ENCODE measurements at places on chromosomes 4 and X.

DNA sequence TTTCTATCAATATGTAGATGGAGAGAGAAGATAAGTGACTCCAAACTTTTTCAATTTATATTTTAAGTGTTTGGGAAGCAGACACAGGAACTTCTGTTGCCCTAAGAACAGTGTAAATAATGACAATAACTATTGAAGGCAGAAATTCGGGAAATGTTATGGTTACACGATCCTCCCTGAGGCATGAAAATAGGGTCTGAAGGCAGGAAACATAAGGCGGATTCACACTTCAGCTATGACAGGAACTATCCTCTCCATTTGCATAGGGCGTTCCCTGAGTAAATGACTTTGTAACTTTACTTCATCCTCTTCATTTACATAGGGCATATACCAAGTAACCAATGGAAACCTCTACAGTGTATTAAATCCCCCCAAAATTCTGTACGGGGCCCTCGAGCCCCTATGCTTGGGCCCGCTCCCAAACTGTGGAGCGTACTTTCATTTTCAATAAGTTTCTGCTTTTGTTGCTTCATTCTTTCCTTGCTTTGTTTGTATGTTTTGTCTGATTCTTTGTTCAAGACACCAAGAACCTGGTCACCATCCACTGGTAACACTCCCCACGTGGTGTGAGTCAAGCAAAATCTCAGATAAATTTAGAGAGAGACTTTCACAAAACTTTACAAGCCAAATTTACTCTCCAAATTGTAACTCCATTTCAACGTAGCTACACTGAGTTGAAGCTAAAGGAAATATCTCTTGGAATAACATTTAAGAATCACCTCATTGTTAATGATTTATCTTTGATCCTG, 2504.3 kb downstream of the ARAP2 start:
- no peak for DNase-seq

DNA sequence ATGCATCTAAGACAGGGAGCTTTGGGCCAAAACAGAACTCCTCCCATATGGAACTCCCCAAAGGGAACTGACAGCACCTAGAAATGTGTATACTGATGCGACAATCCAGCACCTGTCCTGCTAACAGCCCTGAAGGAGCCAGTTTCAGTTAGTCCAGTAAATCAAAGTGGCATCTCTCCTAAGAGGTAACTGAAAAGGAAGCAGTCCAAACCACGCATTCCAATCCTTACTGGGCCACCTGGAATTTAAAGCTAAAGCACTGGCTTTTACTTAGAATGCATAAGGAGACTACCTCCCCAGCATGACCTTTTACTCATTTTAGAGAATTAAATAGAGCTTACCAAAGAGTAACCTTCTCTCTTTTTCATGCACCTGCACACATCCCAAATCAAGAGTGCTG, 586.8 kb upstream of the PITX2 start:
- no peak for DNase-seq

GRCh38 chrX:54447461-54447860, 7.3 kb downstream of the TSR2 start:
- no peak for DNase-seq

DNA sequence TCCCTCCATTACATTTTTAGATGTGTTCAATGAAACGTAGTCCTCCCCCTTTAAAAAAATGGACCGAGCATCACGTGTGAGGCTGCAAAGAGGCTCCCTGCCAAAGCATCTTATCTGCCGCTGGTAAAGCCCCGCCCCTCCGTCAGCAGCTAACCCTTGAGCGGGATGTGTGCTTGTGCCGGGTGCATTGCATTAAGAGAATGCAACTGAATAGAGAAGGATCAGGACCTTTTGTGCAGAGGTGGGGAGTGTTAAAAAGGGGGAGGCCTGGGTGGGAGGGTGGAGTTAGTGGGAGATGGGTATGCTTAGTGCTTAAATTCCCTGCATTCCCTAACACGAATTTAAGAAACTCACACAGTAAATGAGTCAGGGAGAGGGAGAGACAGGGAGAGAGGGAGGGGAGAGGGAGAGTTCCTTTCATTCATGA, 66.0 kb downstream of the TBL1X start:
- DNase-seq: peak; percentile 8

DNA sequence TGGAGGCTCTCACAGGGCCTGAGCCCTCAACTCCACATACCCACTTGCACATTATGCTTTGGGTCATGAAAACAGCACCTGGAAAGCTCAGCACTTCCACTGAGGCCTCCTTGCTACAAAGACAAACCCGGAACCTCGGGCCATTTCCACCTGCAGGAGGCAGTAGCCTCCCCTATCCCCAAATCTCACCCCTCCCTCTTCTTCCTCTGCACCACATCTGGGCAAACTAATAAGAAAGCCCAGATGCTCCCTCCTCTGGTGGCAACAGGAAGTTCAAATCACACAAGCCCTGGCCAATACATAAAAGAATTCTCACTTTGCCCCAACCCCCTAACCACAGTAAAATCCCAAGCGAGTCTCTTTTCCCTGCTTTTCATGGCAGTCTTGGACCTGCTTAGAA, 136.4 kb downstream of the MAPK10 start:
- DNase-seq: no peak

DNA sequence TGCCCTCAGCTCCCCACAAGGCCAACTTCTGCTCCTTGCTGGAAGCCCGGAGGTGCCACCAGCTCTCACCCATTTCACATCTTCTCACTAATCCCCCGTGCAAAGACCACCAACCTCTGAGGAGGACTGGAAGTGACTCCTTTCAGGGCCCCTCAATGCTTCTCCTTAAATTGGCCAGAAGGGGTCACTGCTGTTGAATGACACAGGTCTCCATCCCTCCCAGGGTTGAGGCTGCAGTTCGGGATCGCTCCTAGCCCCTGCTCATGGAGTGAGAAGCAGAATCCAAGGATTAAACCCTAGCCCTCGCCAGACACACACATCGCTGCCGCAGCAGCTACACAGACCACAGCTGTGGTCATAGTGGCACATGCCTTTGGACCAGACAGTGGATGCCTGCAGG, 279.5 kb upstream of the TAPT1 start:
- no peak for DNase-seq

DNA sequence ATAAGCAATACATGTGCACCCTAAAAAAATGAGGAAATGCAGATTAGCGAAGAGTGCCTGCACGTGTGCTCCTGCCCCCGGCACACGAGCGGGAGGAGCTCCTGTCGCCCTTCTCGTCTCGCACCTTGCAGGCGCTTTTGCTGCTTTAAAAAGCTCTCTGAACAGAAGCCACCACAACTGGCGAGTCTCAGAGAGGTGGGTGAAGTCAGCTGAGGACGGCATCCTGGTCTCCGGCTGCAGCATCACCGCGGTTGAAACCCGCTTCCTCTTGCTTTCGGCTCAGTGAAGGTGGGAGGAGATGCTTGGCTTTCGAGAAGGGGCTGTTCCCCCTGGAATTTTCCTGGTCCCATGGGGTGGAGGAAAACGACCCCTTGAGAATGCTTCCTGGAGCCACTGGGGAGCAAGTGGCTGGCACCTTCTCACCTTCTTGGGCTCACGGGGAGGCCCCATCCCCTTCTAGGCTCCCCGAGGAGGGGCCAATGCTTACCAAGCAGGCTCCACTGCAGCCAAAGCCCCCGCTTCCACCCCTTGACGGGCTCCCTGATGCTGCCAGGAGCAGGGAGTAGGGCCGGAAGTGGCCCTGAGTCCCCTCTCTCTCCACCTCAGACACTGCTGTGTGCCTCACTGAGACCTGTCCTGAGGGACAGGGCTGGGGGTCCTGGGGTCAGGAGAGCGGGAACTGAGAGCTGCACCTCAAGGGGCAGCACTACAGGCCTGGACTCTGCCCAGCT, 29.2 kb upstream of the MXD4 start:
- peak; percentile 15 for DNase-seq

DNA sequence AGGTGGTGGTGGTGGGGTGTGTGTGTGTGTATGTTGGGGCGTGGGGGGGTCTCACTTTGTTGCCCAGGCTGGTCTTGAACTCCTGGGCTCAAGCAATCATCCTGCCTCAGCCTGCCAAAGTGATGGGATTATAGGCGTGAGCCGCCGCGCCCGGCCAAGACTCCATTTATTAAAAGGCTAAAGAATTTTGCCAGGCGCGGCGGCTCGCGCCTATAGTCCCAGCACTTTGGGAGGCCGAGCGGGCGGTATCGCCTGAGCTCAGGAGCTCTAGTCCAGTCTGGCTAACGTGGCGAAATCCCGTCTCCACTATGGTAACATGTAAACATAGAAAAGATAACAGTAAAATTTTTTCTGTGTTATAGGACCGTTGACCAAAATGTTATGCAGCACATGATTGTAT, 3.7 kb upstream of the UBA1 start:
- no peak for DNase-seq

DNA sequence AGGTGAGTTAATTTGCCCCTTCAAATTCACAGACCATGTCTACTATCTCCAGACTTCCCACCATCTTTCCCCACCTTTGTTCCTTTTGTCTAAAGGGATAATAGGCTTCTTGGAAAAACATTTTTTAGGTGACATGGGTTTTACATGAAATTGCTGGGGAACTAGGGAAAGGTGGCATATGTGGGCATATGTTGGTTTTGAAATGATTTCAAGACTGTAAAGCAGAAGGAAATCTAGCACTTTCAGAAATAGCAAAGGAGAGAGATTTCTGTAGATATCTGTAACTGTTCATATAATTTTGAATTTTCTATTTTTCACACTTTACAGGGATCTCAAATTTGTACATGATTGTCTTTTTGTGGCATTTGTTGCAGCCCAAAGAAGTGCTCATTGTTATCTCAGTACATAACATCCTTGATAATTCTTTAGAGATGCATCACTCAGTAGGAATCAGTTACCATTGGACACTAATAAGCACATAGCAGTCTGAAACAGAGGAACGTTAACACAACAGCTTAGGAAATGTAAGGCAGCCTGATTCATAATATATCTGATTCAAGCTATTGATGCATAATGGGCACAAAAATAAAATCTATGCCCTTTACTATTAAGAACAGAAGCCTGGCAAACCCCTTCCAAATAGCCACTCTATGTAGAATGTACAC, 659.7 kb downstream of the CENPC start:
- no peak for DNase-seq

GRCh38 chrX:147738265-147738664, 173.5 kb upstream of the FMR1 start:
- DNase-seq: no peak

DNA sequence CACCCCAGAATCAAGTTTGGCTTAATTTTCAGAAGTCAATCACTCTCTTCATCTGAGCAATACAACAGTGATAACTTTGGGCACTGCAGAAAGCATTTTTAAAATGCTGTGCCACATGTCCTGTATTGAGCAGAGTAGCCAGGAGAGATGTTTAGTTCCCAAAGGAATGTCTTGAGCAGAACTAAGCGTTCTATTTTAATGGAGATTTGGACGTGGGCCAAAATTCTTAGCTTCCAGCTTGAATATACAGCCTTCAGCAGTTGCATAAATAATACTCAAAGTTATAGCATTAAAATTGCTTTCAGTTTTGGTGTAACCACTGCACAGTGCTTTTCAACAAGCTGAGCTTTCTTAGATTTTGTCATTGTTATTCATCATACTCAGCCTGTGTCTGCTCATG, 679.2 kb downstream of the NLGN4X start:
- DNase-seq: no peak

GRCh38 chr4:14726441-14726840, 275.8 kb upstream of the CPEB2 start:
- no peak for DNase-seq

DNA sequence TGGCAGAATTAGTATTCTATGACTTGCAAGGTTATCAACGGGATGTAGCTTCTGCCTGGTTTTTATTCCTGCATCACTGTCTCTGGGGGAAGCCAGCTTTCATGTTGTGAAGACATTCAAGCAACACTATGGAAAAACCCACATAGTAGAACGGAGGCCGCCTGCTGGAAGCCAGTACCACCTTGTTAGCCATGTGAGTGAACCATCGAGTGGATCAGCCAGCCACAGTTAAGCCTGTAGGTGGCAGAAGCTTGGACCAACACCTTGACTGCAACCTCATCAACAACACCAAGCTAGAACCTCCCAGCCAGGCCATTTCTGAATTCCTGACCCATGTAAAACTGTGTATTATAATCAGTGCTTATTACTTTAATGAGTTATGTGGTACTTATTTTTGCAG, 538.2 kb downstream of the KCNIP4 start:
- no peak for DNase-seq

DNA sequence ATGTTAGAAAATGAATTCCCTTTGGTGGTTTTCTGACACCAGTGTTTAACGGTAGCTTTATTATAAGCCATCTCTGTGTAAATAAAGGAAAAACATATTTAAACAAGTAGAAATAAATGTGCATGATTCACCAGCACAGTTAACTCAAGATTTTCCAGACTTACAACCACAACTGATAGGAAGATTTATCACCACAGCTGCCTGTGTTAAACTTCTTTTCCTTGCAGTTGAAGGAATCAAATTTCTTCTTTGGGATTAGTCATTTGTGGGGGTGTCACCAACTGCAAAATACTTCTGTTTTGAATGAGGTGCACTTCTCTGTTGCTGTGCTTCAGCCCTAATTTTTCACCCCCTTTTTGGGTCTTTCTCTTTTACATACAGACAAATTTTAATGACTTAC, 128.1 kb upstream of the STK26 start:
- no peak for DNase-seq

DNA sequence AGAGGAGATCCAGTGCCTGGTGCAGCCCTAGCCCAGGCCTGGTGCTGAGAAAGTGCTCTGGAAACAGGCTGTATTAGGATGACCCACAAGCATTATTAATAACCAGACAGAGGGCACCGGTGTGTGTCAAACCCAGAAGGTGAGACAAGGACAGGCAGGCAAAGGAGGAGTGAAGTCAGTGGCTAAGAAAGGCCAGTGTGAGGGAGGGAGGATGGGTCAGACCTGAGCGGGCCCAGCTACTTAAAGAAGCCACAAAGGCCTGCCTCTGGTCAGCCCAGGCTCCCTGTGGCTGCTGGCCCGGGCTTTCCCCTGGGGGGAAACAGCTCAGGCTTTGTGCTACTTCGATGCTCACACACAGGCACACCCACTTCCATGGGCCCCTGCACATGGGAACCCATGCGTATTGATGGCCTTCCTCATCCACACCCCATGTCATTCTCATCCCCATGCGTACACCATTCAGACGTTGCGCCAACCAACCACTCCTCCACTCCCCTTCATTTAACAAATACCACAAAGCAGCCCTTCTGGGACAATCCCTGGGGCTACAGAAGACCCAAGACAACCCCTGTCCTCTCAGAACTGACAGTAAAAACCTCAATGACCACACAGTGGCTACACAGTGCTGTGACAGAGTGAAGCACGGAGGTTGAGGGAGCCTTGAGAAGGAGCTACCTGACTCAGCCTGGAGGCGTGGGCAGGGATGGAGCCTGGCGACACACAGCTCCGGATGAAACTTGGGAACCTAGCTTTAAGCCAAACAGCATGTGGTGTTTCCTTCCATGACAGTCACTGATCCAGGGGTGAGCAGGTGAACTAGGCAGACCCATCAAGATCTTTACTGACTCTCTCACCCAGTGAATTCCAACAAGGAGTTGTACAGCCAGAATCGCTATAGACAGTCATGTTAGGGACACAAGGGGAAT, 24.9 kb upstream of the MTM1 start:
- DNase-seq: no peak
